PC-3 (cell line): ENCODE measurements at places on chromosomes 1 and 21. TPM values are rescaled to one million over a fixed set of nuclear protein-coding genes. Genes with fewer than 3 reads are reported as not detected.

- H3K4me1 ChIP-seq: peaks cover 7% of the 10 kb centered on the region; the same call in 1 of the 2 replicates
- H3K27ac ChIP-seq: no peak overlapping the region
- no peaks in the 10 kb centered on the region for H3K36me3 ChIP-seq
- no peak overlapping the region for H3K4me3 ChIP-seq
Measured at GRCh38 chr1:201354151-201354900, 23.2 kb downstream of the TNNT2 start.

CNR2 gene
- total RNA-seq: not detected in 2 replicates

DNA sequence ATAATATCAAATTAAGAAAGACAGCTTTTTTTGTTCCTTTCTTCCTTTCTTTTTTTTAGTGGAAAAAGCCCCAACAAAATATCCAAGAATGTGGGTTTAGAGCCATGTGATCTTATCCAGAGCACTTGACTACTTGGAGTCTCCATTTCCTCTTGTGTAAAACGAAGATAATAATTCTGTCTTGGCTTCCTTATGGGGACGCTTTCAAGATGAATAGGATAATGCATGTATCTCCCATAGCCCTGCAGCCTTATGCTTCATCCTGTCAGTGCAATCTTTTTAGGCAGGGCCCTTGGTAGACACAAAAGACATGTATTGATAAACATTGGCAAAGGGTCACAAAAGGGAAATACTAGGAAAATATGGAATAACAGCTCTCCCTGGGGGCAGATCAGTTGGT, 34.8 kb downstream of the ZBTB18 start:
- no peak overlapping the region for H3K4me3 ChIP-seq
- no peaks in the 10 kb centered on the region for H3K4me1 ChIP-seq
- no peak for DNase-seq
- H3K36me3 ChIP-seq: no peaks in the 10 kb centered on the region
- peaks cover 10% of the 10 kb centered on the region; the same call in 1 of the 2 replicates for H3K27me3 ChIP-seq

GRCh38 chr1:167893798-167894197, 20.1 kb downstream of the ADCY10 start:
- no peaks in the 10 kb centered on the region for H3K4me1 ChIP-seq
- no peak overlapping the region for H3K4me3 ChIP-seq
- H3K27ac ChIP-seq: no peak overlapping the region
- no peaks in the 10 kb centered on the region for H3K36me3 ChIP-seq
- H3K27me3 ChIP-seq: no peaks in the 10 kb centered on the region
- no peak for DNase-seq

- no peaks in the 10 kb centered on the region for H3K36me3 ChIP-seq
- H3K4me3 ChIP-seq: no peak overlapping the region
- H3K27me3 ChIP-seq: peaks cover 54% of the 10 kb centered on the region
- H3K27ac ChIP-seq: no peak overlapping the region
- DNase-seq: no peak
- H3K4me1 ChIP-seq: no peaks in the 10 kb centered on the region
Measured at GRCh38 chr1:157404063-157404501, 148.2 kb downstream of the FCRL5 start.

GRCh38 chr1:247243524-247244137, 12.2 kb upstream of the VN1R5 start:
- H3K27me3 ChIP-seq: no peaks in the 10 kb centered on the region
- no peak overlapping the region for H3K27ac ChIP-seq
- H3K4me3 ChIP-seq: no peak overlapping the region
- no peaks in the 10 kb centered on the region for H3K4me1 ChIP-seq

GRCh38 chr21:39984286-39984991, 117.2 kb downstream of the PCP4 start:
- no peaks in the 10 kb centered on the region for H3K4me1 ChIP-seq
- no peak overlapping the region for H3K4me3 ChIP-seq
- no peak for DNase-seq
- H3K36me3 ChIP-seq: no peaks in the 10 kb centered on the region

DNA sequence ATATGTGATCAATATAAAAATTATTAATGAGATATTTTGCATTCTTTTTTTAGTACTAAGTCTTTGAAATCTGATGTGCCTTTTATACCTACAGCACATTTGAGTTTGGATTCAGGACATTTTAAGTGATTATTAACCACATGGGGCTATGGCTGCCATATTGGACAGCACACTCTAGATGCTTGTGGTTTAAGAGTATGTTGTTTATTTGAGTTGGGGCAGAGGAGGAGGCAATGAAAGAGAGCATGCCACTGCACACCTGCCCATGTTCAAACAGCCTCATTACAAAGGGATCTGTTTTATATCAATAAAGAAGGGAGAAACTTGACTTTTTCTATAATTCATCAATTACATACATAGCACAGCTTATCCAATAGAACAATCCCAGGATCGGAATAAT, 99.4 kb upstream of the EDEM3 start:
- DNase-seq: no peak
- H3K27ac ChIP-seq: no peak overlapping the region
- no peaks in the 10 kb centered on the region for H3K36me3 ChIP-seq

ACKR1 gene
- not detected in 2 replicates for total RNA-seq

DNA sequence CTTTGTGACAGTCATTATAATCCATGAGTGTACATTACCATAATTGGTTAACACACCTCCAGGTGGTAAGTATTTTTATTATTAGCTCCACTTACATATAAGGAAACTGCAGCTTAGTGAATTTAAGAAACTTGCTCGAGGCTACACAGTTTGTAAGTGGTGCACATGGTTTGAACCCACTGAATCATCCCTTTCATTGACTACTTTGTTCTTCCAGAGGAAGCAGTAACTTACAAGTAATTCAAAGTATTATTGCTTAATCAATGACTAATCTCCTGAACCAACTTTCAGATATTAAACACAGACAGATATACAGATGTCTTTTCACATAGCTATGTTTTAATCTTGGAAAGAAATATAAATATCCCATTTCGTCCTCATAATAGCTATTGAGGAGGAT, 18.7 kb upstream of the CLDN8 start:
- no peak overlapping the region for H3K4me3 ChIP-seq
- H3K36me3 ChIP-seq: no peaks in the 10 kb centered on the region
- H3K27me3 ChIP-seq: no peaks in the 10 kb centered on the region
- H3K4me1 ChIP-seq: peaks cover 21% of the 10 kb centered on the region
- peak; percentile 81 for DNase-seq
- H3K27ac ChIP-seq: peak overlapping the region; percentile 66

DNA sequence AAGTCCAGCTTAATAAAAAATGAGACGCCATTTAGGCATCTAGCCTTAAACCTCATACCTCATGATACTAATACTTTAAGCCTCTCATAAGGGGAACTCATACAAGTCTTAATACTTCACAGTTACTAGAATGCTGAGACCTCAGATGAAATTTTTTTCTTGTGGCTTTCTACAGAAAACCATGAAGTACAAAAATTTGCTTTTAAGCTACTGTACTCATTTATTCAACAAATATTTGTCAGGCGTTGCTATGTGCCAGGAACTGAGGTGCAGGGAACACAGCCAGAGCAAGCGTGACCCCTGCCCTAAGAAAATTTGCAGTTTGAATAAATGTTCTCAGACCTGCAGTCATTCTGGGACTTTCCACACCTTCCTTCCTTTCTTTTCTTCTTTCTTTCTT, 150.6 kb downstream of the MRPL39 start:
- peaks cover 17% of the 10 kb centered on the region for H3K4me1 ChIP-seq
- DNase-seq: peak; percentile 52
- no peaks in the 10 kb centered on the region for H3K36me3 ChIP-seq
- no peak overlapping the region for H3K4me3 ChIP-seq
- peak overlapping the region; percentile 86 for H3K27ac ChIP-seq
- no peaks in the 10 kb centered on the region for H3K27me3 ChIP-seq

- H3K27me3 ChIP-seq: peaks cover 35% of the 10 kb centered on the region
- no peak for DNase-seq
- H3K4me3 ChIP-seq: no peak overlapping the region
- no peak overlapping the region for H3K27ac ChIP-seq
- no peaks in the 10 kb centered on the region for H3K4me1 ChIP-seq
Measured at GRCh38 chr1:38258085-38258627, 211.6 kb upstream of the POU3F1 start.

TOMM40L gene
- 23.2 and 26.1 TPM in 2 replicates for total RNA-seq

GRCh38 chr1:202216691-202217090, 23.1 kb downstream of the LGR6 start:
- no peaks in the 10 kb centered on the region for H3K27me3 ChIP-seq
- no peak overlapping the region for H3K4me3 ChIP-seq
- DNase-seq: no peak
- H3K36me3 ChIP-seq: no peaks in the 10 kb centered on the region

SPATA46 gene
- total RNA-seq: not detected in 2 replicates

TDRD5 gene
- total RNA-seq: not detected in 2 replicates
